ENCODE measurements at places on chromosomes 7 and 10. TPM values are rescaled to one million over a fixed set of nuclear protein-coding genes. Genes with fewer than 3 reads are reported as not detected.
A peak's percentile ranks its signal among the peaks of the same experiment; 100 is the strongest.

DNA sequence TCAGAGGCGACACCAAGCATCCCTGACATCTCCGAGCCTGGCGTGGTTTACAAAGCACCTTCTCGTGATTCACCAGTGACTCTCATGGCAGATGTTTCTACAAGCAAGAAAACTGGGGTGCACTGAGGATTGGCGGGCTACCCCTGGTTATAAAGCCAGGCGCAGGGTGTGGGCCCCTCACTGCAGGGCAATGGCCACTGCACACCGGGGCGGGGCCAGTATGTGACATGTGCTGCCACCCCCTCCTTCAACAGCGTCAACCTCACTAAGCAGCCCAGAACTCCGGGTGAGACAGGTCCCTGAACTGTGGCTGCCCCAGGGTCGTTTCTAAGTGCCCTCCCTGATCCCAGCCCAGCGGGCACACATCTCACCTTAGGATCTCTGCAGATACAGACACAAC lies 63.8 kb downstream of the CHST15 start:
- no peak overlapping the region for H3K27ac ChIP-seq
- H3K4me3 ChIP-seq = no peak overlapping the region
- DNase-seq = no peak
- no peaks in the 10 kb centered on the region for H3K27me3 ChIP-seq
- peaks cover 15% of the 10 kb centered on the region for H3K4me1 ChIP-seq

The MUC3A gene
- 2.1 TPM for total RNA-seq

GRCh38 chr7:157141525-157142060 lies 2.9 kb downstream of the UBE3C start:
- no peaks in the 10 kb centered on the region for H3K36me3 ChIP-seq
- DNase-seq = no peak
- H3K27ac ChIP-seq = no peak overlapping the region
- peaks cover 18% of the 10 kb centered on the region for H3K4me1 ChIP-seq
- H3K4me3 ChIP-seq = no peak overlapping the region
- H3K27me3 ChIP-seq = no peaks in the 10 kb centered on the region

- no peak for DNase-seq
- no peaks in the 10 kb centered on the region for H3K36me3 ChIP-seq
- no peak overlapping the region for H3K4me3 ChIP-seq
- no peaks in the 10 kb centered on the region for H3K27me3 ChIP-seq
Measured at GRCh38 chr10:32982293-32982709, 24.3 kb upstream of the ITGB1 start.

DNA sequence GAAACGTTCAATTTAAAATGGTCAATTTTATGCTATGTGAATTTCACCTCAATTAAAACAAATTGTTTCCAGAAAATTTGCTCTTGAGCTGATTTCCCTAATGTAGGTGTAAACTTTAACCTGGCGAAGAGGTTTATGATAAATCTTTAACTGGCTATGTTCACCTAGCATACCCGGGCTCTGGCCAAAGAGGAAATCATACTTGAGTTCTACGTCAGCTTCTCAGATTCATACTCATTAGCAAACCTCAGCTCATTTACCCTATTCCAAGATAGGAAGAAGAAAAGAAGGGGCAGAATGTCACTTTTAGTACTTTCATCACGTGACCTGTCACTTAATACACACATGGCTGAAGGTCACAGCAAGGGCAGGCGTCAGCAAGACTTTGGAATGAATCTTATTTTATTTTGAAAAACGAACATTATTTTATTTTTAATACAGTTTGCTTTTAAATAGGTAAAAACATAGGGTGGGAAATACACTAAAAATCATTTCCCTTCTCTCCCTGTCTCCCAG lies 97.0 kb downstream of the ABLIM1 start:
- DNase-seq = no peak
- H3K27ac ChIP-seq = no peak overlapping the region
- no peaks in the 10 kb centered on the region for H3K27me3 ChIP-seq
- H3K36me3 ChIP-seq = no peaks in the 10 kb centered on the region
- no peaks in the 10 kb centered on the region for H3K4me1 ChIP-seq
- no peak overlapping the region for H3K4me3 ChIP-seq

- no peaks in the 10 kb centered on the region for H3K36me3 ChIP-seq
- no peaks in the 10 kb centered on the region for H3K4me1 ChIP-seq
- no peak overlapping the region for H3K4me3 ChIP-seq
Measured at GRCh38 chr10:58797356-58797755, 284.7 kb downstream of the BICC1 start.

The ANKMY2 gene
- total RNA-seq = 13.4 TPM

GRCh38 chr7:99089914-99090629 lies 53.8 kb downstream of the SMURF1 start:
- DNase-seq = no peak
- no peaks in the 10 kb centered on the region for H3K27me3 ChIP-seq
- peaks cover 1% of the 10 kb centered on the region for H3K4me1 ChIP-seq
- no peaks in the 10 kb centered on the region for H3K36me3 ChIP-seq

The RADIL gene
- total RNA-seq = 25.6 TPM

DNA sequence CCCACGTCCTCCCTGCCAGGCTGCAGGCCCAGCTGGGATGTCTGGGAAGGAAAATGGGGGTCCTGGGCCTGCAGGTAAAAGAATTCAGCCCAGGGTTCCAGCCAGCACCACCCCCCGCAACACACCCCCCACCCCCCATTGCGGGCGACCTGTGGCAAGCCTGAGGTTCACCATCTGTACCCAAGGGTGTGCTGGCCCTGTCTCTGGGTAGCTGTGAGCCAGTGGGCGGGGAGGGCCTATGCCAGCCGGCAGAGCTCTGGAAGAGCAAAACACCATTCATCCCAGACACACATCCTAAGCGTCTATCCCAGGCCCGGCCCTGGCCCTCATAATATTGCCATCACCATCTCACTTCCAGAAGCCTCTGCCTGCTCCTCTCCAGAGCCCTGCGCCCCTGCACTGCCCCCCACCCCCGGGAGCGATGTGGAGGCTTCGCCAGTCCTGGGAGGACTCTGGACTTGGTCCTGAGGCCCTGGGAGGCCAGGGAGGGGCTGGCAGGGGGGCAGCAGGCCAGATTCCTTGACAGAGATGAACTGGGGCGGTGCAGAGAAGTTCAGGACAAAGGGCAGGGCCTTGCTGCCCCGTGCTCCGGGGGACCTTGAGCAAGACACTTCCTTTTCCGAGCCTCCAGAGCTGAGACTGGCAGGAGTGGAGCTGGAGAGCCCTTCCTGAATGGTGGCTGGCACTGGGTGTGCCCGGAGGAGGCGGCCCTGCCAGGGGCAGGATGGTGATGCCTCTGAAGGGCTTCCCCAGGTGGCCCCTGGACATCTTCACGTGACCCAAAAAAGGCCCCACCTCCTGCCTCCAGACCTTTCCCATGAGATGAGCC lies 8.7 kb upstream of the TTYH3 start:
- H3K36me3 ChIP-seq = no peaks in the 10 kb centered on the region
- no peak for DNase-seq
- no peak overlapping the region for H3K27ac ChIP-seq
- peaks cover 22% of the 10 kb centered on the region for H3K4me1 ChIP-seq
- no peak overlapping the region for H3K4me3 ChIP-seq

The ZNRF2 gene
- total RNA-seq = 53.0 TPM

DNA sequence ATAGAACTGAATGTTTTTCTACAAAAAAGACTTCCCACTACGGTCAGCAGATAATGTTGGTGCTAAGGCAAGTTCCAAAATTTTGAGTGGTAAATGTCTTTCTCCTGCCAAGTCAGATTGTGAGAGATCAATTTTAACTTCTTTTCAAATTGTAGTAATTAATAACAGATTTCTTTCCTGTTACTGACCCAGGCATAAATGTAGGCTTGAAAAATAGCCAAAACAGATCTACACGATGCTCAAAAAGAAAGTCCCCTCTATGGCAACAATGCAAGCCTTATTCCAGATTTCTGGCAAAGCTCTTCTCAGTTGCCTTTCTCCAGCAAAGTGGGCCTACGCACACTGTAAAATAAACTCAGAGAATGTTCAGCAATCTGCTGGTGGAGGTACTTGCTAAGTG lies 641.0 kb upstream of the NRP1 start:
- H3K36me3 ChIP-seq = no peaks in the 10 kb centered on the region
- no peak overlapping the region for H3K27ac ChIP-seq
- no peaks in the 10 kb centered on the region for H3K27me3 ChIP-seq
- no peak for DNase-seq
- no peak overlapping the region for H3K4me3 ChIP-seq
- no peaks in the 10 kb centered on the region for H3K4me1 ChIP-seq

The DTX2 gene
- total RNA-seq = 239 TPM

GRCh38 chr10:89217057-89217990 lies 10.2 kb upstream of the CH25H start:
- H3K27me3 ChIP-seq = no peaks in the 10 kb centered on the region
- peaks cover 4% of the 10 kb centered on the region for H3K4me1 ChIP-seq
- DNase-seq = peak; percentile 75
- H3K36me3 ChIP-seq = no peaks in the 10 kb centered on the region
- H3K4me3 ChIP-seq = no peak overlapping the region
- H3K27ac ChIP-seq = no peak overlapping the region

DNA sequence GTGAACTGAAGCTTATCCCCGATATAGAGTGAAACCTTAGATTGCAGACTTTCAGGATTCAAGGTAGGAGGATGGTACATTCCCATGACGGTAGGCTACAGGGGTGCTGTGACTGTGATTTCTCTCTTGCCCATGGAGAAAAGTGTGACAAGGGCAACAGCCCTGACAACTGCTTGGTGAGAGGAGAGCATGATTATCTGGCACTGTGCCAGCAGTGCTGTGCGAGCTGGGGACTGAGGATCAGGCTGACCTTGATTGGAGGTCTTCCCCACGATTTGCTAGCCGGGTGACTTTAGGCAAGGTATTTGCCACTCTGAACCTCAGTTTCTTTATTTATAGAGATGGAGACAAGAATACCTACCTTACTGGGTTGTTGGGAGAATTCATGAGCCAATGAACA lies 229.5 kb downstream of the PTEN start:
- DNase-seq = peak; percentile 50
- H3K4me1 ChIP-seq = no peaks in the 10 kb centered on the region
- no peaks in the 10 kb centered on the region for H3K27me3 ChIP-seq
- H3K27ac ChIP-seq = no peak overlapping the region
- H3K36me3 ChIP-seq = no peaks in the 10 kb centered on the region
- H3K4me3 ChIP-seq = no peak overlapping the region

GRCh38 chr10:61623161-61623560 lies 39.6 kb upstream of the CABCOCO1 start:
- H3K4me1 ChIP-seq = no peaks in the 10 kb centered on the region
- H3K4me3 ChIP-seq = no peak overlapping the region
- H3K27ac ChIP-seq = no peak overlapping the region
- H3K36me3 ChIP-seq = no peaks in the 10 kb centered on the region
- H3K27me3 ChIP-seq = no peaks in the 10 kb centered on the region

The UBTD1 gene
- total RNA-seq = 111 TPM

The GRM8 gene
- total RNA-seq = 7.1 TPM

- H3K27ac ChIP-seq = no peak overlapping the region
- no peaks in the 10 kb centered on the region for H3K36me3 ChIP-seq
- H3K27me3 ChIP-seq = no peaks in the 10 kb centered on the region
- DNase-seq = no peak
- no peak overlapping the region for H3K4me3 ChIP-seq
Measured at GRCh38 chr10:70851597-70852475, 36.1 kb downstream of the SGPL1 start.

DNA sequence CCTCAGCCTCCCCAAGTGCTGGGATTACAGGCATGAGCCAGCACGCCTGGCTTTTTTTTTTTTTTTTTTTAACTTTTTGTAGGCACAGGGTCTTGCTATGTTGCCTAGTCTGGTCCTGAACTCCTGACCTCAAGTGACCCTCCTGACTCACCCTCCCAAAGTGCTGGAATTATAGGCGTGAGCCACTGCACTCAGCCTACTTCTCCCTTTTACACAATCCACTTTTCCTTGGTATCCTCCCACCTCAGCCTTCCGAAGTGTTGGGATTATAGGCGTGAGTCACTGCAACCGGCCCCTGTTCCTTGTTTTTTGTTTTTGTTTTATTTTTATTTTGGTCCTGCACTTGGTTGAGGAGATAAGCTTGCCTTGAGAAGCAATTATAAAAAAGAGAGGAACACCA lies 75.9 kb upstream of the KMT2C start:
- no peaks in the 10 kb centered on the region for H3K4me1 ChIP-seq
- no peak for DNase-seq
- no peak overlapping the region for H3K27ac ChIP-seq
- H3K4me3 ChIP-seq = no peak overlapping the region
- no peaks in the 10 kb centered on the region for H3K36me3 ChIP-seq

DNA sequence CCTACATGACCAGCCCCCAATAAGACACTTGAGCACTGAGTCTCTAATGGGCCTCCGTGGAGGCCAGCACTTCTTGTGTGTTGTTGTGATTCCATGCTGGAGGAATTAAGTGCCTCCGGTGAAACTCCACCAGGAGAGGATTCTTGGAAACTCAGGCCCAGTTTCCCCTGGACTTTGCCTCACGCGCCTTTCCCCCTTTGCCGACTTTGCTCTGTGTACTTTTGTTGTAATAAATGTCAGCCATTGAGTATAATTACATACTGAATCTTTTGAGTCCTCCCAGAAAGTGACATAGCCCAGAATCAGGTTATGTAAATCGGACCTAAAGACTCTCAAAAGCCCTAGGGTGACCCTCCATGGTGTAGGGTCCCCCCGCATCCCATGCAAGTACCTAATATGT lies 82.4 kb downstream of the DLG5 start:
- no peaks in the 10 kb centered on the region for H3K27me3 ChIP-seq
- H3K4me1 ChIP-seq = peaks cover 8% of the 10 kb centered on the region
- DNase-seq = no peak
- H3K27ac ChIP-seq = no peak overlapping the region
- no peaks in the 10 kb centered on the region for H3K36me3 ChIP-seq

DNA sequence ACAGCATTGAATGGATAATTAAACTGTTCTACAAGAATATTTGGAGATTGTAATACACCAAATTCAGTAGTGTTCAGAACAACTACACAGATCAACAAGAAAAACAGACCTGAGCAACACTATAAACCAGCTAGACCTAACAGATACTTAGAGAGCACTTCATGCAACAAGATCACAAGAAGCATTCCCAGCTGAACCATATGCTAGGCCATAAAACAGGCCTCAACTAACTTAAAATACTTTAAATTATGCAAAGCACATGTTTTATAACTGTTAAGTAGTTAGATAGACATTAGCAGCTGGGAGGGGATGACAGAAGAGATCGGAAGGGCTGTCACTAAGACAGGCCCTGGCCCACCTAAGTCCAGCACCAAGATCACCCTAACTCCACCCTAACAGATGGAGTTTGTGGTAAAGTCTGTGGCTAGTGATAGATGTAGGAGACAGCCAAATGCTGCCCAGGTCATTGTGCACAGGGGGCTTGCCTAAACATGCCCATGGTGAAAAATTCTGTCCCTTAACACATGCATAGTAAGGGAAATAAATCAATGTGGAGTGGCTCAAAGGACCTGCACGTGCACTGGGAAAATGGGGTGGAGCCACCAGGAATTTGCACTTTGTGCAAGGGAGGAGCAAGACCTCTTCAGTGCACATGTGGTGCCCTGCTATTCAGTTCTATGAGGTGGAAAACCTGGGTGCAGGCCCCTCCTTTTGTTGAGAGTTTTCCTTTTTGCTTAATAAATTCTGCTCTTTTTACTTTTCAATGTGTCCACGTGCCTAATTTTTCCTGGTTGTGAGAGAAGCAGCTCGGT lies 567.8 kb upstream of the NRG3 start:
- H3K27ac ChIP-seq = no peak overlapping the region
- no peaks in the 10 kb centered on the region for H3K36me3 ChIP-seq
- H3K4me1 ChIP-seq = no peaks in the 10 kb centered on the region
- no peaks in the 10 kb centered on the region for H3K27me3 ChIP-seq

GRCh38 chr10:133438711-133439273 lies 14.4 kb upstream of the SPRN start:
- H3K4me3 ChIP-seq = no peak overlapping the region
- H3K36me3 ChIP-seq = no peaks in the 10 kb centered on the region
- peaks cover 2% of the 10 kb centered on the region for H3K4me1 ChIP-seq
